Left hindlimb (tissue), 1 donor: ENCODE measurements at places on chromosomes 12 and 14.

DNA sequence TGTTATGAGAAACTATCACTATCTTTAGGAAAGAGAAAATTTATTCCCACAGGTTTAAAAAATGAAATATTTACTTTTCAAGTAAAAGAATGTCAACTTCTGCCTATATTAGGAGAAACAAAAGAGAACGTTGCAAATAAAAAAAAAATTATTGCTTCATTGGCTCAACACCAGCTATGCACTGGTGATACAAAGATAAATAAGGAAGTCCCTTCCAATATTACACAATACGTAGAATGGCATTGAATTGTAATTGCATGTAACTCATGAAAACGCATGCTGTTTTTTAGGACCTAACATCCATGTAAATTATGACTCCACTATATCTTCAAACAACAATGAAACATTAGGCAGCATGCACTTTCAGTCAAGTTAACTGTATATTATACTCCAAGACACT is 56.4 kb upstream of the RERGL start:
- DNase-seq, result no peak

DNA sequence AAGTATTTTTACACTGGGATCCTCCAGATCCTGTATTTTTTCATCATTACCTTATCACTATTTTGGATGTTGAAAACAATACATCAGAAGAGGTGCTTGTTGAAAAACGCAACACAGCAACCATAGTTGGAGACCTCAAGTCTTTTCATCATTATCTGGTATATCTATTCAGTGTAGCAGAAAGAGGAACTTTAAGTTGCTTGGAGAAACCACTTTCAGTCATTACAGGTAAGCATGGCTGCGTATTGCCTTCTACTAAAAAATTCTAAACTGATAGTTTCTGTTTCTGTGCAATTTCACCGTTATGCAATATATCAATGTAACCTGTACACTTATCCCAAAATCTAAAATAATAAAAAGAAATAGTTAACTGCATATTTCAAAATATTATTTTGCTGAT is 32.2 kb upstream of the PTPRQ start:
- DNase-seq, result no peak

DNA sequence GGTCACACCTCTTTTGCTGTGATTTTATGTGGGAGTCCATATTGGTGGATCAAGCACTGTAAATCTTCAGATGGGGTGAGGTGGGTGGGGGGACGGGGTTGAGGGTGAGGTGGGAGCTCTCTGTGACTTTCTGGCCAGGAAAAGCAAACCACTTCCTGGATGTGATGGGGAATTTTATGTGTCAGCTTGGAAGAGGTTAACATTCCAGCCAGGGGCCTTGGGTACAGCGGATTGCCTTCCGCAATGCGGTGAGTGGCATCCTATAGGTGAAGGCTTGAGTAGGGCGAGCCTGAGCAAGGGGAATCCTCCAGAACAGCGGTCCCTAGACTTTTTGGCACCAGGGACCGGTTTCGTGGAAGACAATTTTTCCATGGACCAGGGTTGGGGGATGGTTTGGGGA is 36.2 kb downstream of the DLK1 start:
- DNase-seq, result no peak

GRCh38 chr12:58367041-58367440 is 425.7 kb downstream of the ATP23 start:
- DNase-seq, result no peak

GRCh38 chr12:62813031-62813829 is 121.7 kb downstream of the PPM1H start:
- peak; percentile 52 for DNase-seq

DNA sequence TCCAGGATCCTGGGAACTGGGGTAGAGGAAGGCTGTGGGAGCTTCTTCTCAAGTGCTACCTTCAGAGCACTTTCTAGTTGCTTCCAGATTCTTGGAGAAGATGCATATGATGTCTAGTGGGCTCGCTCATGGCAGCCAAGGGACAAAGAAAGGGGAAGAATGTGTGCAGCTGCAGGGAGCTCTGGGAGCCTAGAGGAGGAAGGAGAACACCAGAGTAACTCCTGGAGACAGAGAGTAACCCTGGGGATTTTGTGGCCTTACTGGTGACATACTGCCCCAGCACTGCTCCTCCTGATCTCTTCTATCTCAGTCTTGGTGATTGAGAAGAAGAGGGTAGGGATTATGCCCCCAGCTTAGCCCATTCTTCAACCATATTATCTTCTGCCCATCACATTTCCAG is 10.3 kb upstream of the SP7 start:
- no peak for DNase-seq

GRCh38 chr12:92529944-92530343 is 172.8 kb upstream of the PLEKHG7 start:
- DNase-seq, result no peak

DNA sequence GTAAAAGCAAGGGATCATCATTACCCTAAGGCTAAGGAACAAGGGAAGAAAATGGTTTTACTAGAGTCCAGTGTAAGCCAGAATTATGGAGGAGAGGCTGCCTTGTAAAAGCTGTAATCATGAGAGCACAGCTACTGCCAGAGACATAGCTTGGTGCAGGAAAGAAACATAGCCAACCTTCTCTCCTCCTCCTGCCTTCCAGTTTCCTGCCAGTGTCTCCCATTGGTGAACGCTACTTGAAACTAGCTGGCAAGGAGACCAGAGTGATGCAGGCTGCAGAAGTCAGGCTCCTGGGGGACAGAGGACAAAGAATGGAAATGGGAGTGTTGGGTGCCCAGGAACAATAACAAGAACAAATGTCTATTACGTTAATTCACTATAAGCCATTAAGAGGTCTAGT is 158.5 kb downstream of the NELL2 start:
- no peak for DNase-seq
